ENCODE measurements at places on chromosomes 3 and 15. TPM values are rescaled to one million over a fixed set of nuclear protein-coding genes. Genes with fewer than 3 reads are reported as not detected.

GOLGA8T gene
- not detected for polyA plus RNA-seq

AADACL2 gene
- not detected for polyA plus RNA-seq

SECISBP2L gene
- polyA plus RNA-seq: 10.4 TPM

GRCh38 chr3:13497386-13497785 is 17.3 kb downstream of the HDAC11 start:
- no peak for DNase-seq

DNA sequence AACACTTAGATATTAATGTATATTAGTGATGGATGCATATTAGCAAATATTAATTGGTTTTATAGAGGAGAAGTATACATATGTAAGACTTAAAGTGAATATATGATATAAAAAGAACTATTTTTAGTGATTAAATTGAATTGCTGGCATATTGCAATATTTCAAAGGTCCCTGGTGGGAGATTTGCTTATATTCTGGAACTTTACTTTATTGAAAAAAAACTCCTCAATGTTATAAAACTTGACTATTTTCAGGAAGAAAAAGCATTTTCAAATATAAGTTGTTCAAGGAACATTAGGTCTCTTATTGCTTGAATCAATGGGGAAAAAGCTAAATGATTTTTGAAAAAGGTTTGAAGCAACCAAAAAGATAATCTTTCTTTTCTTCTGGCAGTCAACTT is 21.4 kb upstream of the OTOL1 start:
- no peak for DNase-seq

DNA sequence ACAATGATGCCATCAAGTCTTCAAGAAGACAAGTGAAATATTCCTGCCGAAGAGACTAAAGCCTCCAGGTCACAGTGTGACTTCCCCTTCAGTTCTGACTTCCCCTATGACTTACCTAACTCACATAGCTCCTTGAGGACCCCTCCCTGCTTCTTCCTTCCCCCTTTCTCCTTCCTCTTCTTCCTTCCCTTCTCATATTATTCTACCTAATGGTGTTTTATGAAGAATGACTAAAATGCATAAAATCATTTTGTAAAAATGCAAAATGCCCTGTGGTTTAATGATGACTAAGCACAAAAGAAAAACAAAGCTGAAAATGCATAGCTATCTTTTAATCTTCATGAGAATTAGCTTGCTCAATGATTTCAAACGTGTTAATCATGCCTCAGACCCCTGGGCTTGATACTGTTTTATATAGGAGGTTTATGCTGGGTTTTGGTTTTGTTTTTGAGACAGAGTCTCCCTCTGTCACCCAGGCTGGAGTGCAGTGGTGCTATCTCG is 26.1 kb upstream of the TM4SF4 start:
- peak; percentile 78 for DNase-seq

GRCh38 chr3:144923046-144923775 is 951.6 kb downstream of the DIPK2A start:
- DNase-seq: no peak

GRCh38 chr15:69753867-69754266 is 301.2 kb downstream of the RPLP1 start:
- no peak for DNase-seq

SOX14 gene
- not detected for polyA plus RNA-seq

TWF2 gene
- 145 TPM for polyA plus RNA-seq

GRCh38 chr15:95698951-95699350 is 631.5 kb upstream of the NR2F2 start:
- peak; percentile 31 for DNase-seq

BBX gene
- 13.6 TPM for polyA plus RNA-seq

SAMMSON gene
- polyA plus RNA-seq: not detected

DNA sequence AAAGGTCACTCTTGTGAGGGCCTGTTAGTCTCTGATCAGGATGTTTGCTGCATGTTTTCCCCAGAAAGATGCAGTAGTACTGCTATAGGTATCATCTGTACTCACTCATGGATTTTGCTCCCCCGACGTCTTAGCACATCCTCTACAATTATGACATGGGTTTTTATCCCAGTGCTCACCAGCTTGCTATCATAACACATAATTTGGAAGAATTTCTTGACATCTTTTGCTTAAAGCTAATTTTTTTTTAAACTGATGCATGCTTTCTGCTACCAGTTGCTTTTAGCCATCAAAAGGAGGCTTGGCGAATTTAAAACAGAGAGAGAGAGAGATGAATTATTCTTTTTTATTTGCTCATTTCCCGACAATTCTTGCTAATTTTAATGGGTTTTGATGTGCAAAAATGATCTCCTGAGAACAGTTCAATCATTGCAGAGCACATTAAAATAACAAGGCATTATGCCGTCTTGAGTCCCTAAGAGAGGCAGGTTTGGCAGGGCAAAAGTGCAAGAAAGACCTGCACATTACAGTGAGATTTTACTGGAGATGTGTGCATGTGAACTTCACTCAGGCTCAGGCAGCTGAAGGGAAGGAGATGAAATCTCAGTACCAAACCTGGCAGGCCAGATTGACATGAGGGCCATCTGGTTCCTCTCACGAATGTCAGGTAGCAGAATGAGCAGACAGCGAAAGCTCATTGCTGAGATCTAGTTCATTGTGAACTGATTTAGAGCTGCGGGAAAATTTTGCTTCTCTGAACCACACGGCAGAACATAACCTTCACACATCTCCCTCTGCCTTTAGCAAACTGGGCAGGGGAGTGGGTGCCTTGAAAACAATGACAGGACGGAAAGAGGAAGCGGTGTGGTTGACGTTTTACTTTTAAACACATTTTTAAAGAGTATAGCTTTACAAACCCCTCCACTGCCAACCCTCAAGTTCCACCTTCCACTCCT is 25.9 kb upstream of the GOLGA8B start:
- DNase-seq: no peak

THRB gene
- not detected for polyA plus RNA-seq

CD200 gene
- polyA plus RNA-seq: 1.6 TPM

GRCh38 chr3:3551981-3552380 is 247.2 kb upstream of the LRRN1 start:
- DNase-seq: no peak

DNA sequence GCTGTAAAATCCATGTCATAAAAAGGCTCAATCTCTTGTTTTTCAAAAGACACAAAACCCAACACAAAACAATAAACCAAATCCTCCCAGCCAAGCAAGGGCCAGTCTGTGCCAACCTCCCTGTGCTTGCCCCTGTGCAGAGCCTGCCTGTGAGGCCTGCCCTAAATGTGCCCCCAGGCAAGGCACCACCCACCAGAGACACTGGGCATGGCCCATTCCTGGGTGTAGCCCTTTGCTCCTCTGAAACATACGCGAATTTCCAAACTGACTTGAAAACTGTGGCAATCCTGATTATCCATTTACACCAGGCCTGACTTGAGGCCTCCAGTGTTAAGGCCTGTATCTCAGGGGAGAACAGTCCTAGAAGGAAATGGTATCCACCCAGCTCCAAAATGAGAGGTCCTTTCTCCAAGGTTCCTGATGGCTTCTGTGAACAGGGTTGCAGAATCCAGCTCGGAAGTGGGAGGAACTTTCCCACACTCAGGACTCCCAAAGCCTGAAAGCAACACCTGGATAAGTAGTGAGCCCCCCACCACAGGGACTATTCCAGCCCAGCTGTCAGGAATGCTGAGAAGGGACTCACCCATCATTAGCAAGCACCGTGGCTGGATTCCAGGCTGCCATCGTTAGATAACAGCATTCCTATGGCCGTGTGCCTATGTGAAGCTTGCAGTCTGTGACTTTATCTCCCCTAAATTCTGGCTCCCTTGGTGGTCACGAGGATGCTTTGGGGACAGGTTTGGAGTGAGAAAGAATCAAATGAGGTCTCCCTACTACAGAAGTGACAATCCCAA is 61.8 kb downstream of the CACNA2D2 start:
- DNase-seq: no peak

GRCh38 chr3:67819447-67819846 is 165.0 kb upstream of the SUCLG2 start:
- no peak for DNase-seq

DNA sequence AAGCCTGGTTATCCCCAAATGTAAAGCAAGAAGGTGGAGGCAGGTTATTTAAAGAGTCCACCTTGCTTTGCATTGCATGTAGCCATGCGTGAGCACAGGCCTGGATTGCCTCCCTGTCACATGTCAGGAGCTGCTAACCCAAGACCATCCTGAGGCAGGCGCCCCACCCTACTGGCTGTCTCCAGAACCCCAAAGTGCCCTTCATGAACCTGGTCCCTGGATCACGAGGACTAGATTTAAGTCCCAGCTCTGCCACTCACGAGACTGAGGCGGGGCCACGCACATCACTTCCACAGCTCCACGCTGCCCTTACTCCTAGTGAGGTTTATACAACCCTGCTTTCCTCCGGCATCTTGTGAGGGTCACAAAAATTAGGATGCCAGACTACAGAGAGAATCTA is 17.6 kb downstream of the MRPL46 start:
- DNase-seq: no peak

DNA sequence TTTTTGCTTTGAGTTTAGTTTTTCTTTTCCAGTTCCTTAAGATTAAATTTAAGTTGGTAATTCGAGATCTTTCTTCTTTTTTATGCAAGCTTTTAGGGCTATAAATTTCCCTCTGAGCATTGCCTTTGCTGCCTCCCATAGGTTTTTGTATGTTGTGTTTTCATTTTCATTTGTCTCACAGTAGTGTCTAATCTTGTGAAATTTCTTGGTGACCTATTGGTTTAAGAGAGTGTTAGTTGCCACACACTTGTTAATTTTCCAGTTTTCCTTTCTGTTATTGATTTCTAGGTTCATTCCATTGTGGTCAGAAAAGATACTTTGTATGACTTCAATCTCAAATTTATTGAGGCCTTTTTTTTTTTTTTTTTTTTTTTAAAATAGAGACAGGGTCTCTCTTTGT is 18.3 kb upstream of the IL20RB start:
- no peak for DNase-seq

GRCh38 chr3:4440951-4441350 is 26.1 kb downstream of the SUMF1 start:
- DNase-seq: no peak

RASL12 gene
- 0.19 TPM for polyA plus RNA-seq

PPP1R14D gene
- polyA plus RNA-seq: not detected

- peak; percentile 46 for DNase-seq
Measured at GRCh38 chr3:127820221-127820825, 2.0 kb downstream of the MGLL start.

DNA sequence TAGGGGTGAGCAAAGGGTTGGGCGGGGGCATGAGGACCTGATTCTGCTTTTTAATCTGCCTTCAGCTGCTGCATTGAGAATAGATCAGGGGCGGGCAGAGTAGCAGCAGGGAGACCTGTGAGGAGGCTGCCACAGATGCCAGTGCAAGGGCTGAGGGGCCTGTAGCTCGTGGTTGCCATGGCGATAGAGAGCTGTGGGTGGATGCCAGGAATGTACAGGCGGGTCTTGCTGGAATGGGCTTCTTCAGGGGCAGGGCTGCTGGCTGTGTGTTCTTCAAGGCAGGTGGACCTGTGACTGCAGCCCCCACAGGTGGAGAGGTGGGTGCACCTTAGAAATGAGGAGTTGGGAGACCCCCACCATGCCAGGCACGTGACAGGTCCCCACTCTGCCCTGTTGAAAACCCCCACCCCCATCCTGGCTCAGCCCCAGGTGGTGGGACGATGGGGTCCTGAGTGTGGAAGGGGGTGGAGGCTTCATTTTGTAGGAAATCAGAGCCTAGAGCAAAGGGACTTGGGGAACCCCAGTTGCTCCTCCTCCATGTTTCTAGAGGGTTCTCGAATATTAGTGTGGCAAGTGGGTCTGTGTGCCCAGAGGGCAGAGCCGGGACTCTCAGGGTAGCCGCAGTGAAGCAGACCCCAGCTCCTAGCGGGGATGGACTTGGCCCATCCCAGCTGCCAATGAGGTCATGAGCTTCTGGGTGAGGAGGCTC is 38.3 kb downstream of the SLC6A6 start:
- peak; percentile 48 for DNase-seq

MAP1A gene
- polyA plus RNA-seq: 28.7 TPM

GRK7 gene
- polyA plus RNA-seq: not detected

DNA sequence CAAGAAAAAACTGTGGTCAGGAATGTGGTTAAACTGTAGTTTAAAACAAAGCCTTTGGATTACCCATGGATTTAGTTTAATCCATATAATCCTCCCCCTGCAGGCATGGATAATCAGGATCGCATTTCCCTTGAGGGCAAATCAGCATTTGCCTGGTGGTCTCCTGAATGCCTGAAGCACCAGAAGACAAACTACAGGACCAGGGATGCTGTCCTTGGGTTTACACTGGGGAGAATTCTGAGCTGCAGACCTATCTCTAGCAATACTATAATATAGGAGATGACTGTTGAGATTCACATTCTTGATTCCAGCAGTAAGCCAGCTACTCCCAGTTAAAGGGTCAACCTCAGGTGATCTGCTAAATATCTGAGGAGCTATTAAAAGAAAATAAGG is 10.6 kb downstream of the PIK3CB start:
- DNase-seq: no peak

DNA sequence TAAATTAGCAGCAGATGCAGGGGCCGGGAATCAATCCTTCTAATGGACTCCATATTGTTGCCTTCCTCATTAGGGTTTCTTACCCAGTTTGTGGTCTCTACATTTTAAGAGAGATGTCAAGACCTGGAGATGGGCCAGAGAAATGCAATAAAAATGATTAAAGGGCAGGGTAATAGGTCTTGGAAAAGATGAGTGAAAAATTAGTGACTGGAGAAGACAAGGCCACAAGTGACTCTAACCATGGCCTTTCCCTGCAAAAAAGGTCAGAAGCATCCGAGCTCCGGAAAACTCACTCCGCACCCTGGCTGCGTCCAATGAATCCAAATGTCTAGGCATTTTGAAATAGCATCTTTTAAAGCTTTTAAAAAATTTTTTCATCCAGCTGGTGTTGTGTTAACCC is 152.8 kb downstream of the ARRDC4 start:
- DNase-seq: no peak
